ENCODE measurements at places on chromosomes 1 and 21.

DNA sequence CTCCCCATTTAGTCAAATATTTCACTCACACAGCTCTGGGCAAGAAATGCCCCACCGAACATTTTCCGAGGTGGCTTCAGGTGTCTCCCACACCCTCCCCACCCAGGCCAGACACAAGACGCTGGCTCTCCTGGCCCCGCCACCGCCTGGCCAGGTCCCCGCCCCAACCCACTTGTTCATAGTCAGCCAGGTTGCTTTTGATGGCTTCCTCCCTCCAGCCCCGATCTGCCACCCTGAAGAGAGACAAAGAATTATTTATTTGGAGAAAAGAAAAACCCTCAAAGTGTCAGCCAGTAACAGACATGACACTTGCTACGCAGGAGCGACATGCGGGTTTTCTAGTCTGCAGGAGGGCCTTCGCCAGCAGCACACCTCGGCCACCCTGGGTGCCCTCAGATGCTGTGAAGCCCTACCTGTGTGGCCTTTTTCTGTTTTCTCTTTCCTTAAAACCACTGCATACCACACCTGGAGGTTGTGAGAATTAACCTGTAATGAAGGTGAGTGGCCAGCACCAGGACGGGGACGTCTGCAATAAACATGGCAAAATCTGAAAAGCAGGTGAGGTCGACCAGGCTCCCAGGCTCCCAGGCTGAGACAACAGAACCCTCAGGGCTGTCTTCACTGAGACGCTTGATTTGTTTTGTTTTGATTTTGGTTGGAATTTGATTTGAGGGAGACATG lies 27.2 kb downstream of the SSBP3 start:
- DNase-seq = no peak

DNA sequence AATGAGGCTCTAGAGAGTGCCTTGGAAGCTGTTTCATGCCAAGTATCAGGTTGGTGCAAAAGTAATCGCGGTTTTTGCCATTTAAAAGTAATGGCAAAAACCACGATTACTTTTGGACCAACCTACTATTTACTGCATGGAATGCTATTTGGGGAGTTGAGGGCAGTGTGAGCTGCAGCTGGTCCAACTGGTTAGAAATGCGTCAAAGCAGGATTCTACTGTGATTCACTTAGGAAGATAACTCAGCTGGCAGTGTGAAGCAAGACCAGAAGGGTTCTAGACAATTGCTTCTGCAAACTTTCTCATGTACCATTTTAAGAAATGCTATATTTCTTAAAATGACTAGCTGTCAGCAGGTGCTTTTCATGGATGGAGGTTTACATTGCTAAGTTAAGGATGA lies 21.2 kb upstream of the PLA2G2C start:
- DNase-seq = no peak

GRCh38 chr1:151509350-151510019 lies 1.7 kb upstream of the CGN start:
- no peak for DNase-seq

GRCh38 chr1:163170331-163170730 lies 32.4 kb downstream of the RGS5 start:
- no peak for DNase-seq

- no peak for DNase-seq
These were observed 60.5 kb upstream of the PRMT6 start for GRCh38 chr1:106995970-106996369.
